Right hindlimb (tissue), 1 donor: ENCODE measurements at places on chromosomes 2 and 18.

GRCh38 chr2:168231609-168232241 lies 15.7 kb downstream of the STK39 start:
- no peak for DNase-seq

- no peak for DNase-seq
Observed at GRCh38 chr2:94759211-94759610, 112.0 kb upstream of the TEKT4 start.

GRCh38 chr2:221779614-221780067 lies 207.5 kb upstream of the EPHA4 start:
- no peak for DNase-seq

- DNase-seq = no peak
Observed at GRCh38 chr18:46411191-46411828, 245.7 kb downstream of the LOXHD1 start.

- no peak for DNase-seq
Observed at GRCh38 chr2:131584380-131584779, 56.7 kb downstream of the CCDC74A start.

DNA sequence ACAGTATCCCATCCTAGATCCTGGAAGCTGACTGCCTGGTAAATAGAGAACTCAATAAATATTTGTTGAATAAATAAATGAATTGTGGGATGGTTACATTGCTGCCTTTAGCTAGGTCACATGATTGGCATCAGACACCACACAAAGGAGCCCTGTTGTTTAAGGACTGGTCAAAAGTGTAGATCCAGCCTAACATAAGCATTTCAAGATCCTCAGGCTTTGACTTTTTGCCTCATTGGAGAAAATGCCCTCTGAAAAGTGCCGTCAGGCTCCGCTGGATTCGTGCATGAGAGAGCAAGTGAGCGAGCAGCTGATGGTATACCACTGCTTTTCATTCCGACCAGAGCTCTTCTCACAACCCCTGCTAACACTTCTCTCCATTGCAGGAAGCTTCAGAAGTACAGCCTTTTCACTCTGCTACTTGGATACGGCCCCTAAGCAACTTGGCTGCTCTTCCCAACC lies 1.3 kb upstream of the ZNF24 start:
- peak; percentile 32 for DNase-seq

GRCh38 chr18:3214855-3215637 lies 4.7 kb downstream of the MYOM1 start:
- DNase-seq = no peak

DNA sequence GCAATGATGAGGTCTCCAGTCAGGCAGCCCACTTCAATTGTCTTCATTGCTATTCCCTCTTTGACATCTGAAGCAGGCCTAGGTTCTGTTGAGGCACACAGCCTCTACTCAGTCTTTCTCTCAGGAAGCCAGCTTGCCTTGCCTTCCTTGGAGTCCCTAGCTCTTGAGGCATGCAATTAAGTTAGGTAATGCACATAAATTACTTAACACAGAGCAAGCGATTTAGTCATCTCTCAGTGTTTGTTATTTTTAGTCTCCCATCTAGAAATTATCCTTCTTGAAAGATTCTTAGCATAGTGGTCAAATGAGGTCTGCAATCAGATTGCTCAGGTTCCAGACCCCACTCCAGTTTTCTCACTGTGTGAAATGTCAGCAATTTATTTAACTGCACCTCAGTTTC lies 32.0 kb downstream of the SULT1C4 start:
- DNase-seq = no peak

DNA sequence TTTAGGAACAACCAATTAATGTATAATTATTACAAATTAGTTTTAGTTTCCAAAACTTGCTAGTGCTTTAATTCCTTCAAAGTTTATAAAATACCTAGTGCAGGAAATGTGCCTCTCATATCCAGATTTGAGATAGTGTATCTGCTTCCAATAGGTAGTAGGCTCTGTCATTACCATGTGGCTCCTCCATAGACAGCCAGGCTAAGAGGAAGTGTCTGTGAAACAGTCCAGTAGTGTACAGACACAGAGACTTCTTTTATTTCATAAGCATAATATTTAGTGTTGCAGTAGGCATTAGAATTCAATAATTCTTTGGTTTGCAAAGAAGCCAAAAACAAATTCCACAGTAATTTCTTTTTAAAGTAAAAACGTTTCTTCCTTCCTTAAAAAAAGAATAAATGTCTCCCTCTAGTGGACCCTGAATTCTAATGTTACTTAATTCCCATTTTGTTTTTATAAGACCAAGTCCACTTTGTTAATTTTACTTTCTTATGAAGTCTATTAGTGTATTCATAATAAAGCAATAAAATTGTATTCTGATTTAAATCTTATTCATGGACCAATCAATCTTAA lies 101.2 kb downstream of the NEB start:
- no peak for DNase-seq

DNA sequence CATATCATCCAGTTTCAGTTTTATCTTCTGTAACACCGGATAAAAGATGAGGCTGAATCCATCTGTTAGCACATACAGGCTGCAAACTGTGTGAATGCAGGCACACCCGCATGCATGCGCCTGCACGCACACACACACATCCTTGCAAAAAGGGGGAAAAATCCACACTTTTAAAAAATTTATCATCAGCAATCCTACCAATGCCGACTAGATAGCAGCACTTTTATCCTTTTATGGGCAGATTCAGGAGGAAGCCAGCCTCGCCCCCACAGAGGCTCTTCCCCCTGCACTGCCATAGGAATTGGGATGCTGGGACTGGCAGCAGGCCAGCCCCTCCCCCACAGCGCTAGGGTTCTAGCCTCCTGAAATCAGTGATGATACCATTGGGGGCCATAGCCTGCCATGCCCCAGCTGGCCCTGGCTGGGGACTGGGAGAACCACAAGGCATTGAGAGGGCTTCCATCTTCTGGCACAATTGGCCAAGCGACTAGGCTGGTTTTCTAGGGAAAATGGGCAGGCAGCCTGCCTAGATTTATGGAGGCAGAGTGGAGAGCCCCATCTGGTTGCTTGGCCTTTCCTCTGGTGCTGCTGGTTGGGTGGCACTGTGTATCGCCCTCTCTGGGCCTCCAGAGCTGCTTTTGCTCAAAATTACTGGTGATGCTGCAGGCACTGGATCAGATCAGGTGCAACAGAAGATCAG lies 25.5 kb downstream of the CYRIA start:
- DNase-seq = no peak

DNA sequence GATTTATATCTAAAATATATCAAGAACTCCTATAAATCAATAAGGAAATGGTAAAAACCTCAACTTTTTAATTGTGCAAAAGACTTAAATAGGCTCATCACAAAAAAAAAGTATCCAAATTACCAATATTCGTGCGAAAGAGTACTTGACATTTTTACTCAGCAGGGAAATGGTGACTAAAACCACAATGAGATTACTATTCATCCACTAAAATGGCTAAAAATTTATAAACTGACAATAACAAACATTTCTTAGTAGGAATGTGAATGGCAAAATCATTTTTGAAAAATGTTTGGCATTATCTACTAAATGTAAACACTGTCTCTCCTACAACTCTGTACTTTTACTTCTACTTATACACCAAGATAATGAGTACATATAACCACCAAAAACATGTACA lies 184.8 kb upstream of the RND3 start:
- DNase-seq = no peak

DNA sequence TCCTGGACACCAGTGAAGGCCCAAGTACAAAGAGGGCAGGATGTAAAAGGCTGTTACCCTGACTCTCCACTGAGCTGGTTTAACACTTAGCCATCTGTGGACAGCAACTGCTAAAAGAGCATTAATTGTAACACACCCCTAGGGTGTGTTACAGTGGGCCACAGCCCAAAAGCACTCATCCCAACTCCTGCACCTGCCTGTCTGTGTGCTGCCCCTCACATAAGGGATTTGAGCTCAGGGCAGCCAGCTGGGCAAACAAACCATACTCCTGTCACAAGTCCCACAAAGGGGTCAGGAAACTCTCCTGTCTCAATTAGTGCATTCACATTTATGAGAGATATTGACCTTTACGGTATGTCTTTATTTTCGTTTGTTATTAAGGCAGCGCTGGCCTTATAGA lies 833.1 kb upstream of the NXPH2 start:
- DNase-seq = no peak
